ENCODE measurements at places on chromosomes 13 and 19.

DNA sequence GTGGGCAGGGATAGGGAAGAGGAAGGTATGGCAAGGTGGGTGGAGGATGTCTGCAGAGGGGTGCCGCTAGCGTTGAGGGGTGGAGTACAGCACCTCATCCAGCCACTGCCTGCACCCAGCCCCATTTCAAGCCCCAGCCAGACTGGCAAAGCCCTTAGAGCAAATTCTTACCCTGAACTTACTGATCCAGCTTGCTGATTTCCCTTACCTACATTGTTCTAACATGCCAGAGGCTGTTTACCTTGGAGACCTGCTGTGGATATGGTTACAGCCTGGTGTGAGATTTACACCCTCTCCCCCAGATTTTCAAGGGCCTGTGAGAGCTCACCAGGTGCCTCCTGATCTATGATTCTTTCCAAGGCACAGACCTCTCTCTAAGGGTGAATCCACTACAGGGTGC is 86.0 kb downstream of the ZNF726 start:
- DNase-seq: no peak

DNA sequence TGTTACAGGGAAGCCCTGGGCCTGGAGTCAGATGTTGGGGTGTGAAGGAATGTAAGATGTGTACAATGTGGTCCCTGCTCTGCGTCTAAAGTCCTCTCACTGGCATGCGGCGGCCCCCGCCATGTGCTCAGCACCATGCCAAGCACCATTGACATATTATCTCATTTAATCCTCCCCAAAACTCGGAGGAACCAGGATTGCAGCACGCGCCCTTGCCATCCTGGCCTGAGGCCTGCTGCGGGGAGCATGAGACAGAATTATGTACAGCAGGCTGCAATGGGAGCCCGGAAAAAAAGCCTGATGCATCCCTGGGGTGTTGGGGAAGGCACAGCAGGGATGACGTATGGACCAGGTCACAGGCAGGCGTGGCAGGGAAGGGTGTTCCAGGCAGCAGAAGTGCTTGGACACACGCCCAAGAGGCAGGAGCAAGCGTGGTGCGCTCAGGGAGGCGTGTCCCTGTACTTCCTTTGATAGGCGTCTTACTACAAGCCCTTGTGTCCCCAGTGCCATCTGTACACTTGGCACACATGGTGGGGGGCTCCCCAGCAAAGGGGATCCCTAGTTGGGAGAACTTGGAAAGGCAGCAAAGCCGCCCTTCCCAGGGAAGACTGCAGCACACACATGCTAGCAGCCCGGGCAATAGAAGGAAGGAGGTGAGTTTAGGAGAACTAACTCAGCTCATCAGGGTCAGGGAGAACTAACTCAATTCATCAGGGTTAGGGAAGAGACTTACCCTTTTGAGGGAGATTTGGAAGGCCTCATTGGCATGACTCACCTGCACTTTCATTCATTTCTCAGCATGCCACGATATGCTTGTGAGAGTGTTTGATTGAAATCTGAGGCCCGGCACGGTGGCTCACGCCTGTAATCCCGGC is 3.4 kb downstream of the EVI5L start:
- DNase-seq: no peak

DNA sequence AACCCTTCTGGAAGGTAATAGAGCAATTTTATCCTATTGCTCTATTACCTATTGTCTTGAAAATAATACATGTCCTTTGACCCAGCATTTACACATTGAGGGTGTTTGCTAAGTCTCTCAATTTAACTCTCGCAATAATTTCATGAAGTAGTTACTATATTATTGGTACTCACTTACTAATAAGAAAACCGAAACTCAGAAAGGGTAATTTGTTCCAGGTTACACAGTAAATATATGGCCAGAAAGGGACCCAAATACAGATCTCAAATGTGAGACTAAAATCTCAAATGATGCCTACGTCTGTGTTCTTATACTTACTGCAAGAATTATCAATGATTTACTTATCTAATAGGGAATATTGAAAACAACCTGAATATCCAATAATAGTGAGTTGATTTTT is 29.7 kb upstream of the FAM216B start:
- DNase-seq: no peak

- DNase-seq: no peak
Observed at GRCh38 chr13:90868321-90868920, 479.1 kb upstream of the MIR17HG start.

DNA sequence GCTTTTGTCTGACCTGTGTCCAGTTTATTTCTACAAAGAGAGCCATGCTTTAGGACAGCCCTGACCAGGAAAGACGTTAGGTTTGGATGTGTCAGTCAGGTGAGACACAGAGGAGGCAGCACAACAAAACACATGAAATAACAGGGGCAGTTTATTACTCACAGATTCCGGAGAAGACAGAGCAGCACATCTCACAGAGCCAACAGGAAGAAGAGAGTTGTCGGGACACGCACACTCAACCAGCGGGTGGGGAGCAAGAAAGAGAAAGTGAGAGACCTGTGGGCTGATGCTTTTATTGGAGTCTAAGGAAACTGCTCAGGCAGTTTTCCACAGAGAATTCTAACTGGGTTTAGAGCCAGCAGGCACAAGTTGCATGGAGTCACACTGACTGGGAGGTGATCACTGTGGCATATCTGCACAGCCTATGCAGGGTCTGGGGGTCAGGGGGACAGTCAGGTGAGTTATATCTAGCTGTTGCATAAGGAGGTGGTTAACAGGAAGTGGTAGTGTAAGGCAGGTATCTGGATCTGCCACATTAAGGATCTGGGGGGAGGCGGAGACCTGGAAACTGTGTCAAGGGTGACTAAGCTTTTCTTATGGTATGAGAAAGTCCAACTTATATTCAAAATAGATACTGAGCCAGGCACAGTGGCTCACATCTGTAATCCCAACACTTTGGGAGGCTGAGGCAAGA is 24.1 kb upstream of the CEACAM20 start:
- no peak for DNase-seq

Measured in activated CD4-positive, alpha-beta T cell treated with anti-CD3 and anti-CD28 coated beads, Interleukin-2, amount 50 U/mL, for 24 hours (primary cell).